ENCODE measurements at places on chromosomes 1 and 21. TPM values are rescaled to one million over a fixed set of nuclear protein-coding genes. Genes with fewer than 3 reads are reported as not detected.

GRCh38 chr21:41451753-41452676 is 26.0 kb downstream of the MX1 start:
- DNase-seq, result no peak

GRCh38 chr1:53107570-53108322 is 34.7 kb downstream of the SLC1A7 start:
- DNase-seq, result no peak

GRCh38 chr1:169833179-169833901 is 38.6 kb upstream of the METTL18 start:
- no peak for DNase-seq

DNA sequence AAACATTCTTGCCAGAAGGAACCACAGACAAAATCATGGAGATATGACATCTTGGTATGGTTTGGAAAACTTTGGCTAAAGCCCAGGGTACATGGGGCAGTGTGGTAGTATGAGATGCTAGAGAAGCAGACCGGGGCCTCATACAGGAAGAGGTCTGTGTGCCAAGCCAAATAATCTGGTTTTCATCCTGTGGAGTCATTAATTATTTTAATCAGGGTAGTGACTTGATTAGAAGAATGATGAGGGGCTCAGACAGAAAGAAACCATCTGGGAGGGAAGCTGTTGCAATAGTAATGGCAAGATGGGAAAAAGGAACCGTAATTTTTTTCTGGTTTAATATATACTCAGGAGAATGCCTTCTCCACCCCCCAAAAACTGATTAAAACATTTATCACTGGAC is 318.0 kb downstream of the BRINP2 start:
- DNase-seq, result no peak

GRCh38 chr21:45562402-45562801 is 20.2 kb upstream of the SLC19A1 start:
- DNase-seq, result no peak

Gene RGS21
- not detected for total RNA-seq
